ENCODE measurements at places on chromosomes 2 and 18.

- no peak for DNase-seq
Observed at GRCh38 chr2:239355724-239356123, 45.1 kb downstream of the HDAC4 start.

DNA sequence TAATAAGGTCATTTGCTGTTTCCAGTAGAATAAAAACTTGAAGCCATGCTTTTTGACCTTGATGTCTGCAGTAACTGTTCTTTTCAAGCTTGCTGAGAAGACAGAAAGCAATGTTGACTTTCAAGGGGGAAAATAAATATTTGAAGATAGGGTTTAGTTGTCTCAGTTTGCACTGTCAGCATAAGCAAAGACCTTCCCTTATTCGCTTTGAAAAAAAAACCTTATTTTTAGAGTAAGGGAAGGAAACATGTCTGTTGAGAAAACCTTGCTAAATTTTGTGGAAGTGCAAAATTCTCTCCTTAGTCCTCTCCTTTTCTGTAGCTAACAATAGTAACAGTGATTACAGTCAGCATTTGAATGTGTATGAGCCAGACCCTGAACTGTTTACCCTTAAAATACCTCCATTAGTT, 43.1 kb downstream of the MAP4K4 start:
- DNase-seq: no peak

DNA sequence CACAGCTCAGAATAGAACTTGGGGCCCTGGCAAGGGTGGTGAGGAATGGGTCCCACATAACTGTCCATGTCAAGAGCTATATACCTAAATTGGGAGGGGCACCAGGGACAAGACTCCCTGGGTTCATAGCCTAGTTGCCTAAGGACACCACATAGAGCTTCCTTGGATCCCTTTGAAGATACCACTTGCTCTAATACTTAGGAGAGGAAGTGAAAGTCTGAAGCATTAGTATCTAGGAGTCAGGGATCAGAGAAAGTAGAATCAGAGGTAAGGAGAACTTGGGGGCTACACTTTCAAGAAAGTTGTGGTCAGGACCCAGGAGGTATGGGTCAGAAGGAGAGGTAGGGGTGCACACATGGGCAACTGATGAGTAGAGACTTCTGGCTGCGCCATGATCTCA, 318.2 kb upstream of the SLC39A10 start:
- no peak for DNase-seq

GRCh38 chr2:235665661-235666212, 171.9 kb downstream of the AGAP1 start:
- DNase-seq: no peak

DNA sequence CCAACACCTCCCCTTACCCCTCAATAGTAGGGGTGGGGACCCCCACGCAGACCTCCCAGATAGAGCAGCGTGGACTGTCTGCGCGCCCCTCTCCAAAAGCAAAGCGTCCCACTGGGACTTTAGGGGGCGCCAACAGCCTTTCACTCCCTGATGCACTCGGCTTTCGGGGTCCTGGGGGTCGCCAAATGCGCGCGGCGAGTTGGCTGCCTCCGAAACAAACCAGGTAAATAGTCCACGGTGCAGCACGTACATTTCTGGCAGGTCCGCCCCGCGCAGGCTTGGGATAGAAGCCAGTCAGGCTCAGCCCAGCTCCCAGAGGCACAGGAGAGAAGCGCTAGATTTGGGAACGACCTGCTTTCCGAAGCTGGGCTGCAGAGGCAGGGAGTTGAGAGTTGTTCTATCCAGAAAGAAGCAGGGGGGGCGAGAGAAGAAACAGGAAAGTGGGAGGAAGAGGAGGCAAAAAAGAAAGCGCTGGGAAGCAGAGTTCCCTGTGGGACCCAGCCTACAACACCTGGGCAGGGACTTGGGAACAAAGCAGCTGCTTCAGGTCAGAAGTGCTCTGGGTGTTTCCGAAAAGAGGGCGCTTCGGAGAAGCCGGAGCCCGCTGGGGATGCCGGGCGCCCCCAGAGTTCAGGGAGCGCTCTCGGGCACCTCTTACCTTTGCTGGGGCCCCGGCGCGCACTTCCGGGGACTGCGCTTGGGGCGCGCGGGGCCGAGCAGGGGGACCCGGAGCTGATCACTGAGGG, 544 bp downstream of the EVA1A start:
- no peak for DNase-seq

DNA sequence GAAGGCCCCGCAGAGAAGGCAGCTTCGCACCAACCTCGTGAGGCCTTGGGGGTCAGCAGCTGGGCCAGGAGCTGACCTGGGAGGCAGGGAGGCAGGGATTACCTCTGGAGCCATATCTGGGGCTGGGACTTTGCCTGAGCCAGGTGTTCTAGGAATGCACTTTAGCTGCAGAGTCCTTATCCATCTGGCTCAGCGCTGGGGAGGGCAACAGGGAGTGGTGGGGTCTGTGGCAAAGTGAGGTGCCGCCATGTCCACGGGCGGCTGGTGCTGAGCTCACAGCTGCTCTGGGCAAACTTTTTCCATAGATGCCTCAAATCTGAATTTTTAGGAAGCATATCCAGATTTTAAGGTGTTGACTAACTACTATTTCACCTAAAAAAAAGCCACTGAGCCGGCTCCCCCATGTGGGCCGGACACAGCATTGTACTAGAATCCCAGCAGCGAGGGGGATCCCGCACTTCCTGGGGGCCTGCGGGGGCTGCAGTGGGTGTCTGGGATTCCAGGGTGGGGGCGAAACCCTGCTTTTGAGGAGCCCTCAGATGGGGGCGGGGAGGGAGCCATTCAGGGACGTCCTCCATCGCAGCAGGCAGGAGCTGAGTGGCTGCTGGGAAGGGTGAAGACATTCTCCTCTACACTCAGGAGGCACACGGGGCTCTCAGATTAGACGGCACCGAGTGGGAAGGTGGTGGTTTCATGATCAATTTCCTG, 34.6 kb downstream of the RTP5 start:
- DNase-seq: no peak

DNA sequence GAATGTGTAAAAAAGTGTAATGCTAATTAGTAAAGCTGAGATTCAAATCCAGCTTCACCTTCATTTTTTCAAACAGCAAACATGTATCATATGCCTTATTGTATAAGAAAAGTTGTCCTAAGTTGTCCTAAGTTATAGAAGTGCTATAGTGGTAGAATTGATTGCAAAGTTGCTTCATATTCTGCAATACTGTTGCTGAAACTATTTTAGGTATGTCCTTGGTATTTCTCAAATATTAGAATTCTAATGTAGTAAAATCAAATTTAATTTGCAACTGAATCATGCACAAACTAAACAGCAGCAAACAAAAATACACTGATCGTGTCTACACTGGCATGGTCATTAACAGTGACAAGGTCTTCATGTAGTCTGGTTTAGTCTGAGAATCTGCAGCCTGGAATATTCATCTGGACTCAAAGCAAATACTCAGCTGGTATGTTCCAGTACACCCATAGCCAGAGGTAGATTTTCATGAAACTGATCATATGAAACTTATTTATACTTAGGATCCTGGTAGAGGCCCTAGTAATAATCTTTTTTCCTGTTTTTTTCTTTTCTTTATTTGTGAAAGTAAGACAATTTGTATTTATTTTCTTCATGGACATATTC, 555.6 kb upstream of the ZEB2 start:
- no peak for DNase-seq

- no peak for DNase-seq
Observed at GRCh38 chr2:58235984-58236383, 5.1 kb downstream of the FANCL start.

DNA sequence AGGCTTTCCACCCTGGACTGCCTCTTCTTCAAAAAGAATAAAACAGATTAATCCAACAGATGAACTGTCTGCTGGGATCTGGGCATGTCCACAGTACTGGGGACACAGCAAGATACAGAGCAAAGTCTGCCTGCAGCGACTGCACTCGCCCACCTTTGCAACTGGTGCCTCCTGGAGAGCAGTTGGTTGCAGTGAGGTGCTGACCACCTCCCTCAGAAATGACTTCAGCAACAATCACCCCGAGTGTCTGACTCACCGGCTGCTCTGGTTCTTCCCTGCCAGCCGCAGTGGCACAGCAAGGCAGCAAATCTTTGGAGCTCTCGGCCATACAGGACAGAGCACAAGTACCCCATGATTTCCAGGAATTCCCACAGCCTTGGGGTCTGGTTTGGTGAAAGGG, 179.7 kb downstream of the ANAPC1 start:
- DNase-seq: no peak

DNA sequence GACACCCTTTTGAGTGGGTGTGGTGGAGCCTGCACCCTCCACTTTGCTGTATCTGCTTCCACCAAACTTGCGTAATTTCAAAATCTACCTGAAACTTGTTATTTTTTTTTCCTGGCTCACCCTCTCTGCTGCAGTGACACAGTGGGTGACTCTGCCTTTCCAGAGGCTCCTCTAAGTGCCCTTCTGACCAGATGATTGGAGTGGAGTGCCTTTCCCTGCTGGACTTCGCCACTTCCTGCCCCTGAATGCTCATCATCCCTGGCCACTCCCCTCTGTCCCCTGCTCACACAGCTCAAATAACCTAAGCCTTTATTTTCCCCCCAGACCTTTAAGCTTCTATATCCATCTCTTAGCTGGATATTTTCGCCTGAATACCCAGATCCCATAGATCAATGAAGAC, 777.5 kb upstream of the ID2 start:
- DNase-seq: no peak

- no peak for DNase-seq
Observed at GRCh38 chr2:58527647-58528046, 286.5 kb upstream of the FANCL start.

GRCh38 chr2:7019191-7019590, 102.0 kb downstream of the RNF144A start:
- DNase-seq: no peak

GRCh38 chr18:3806656-3807055, 356.7 kb downstream of the TGIF1 start:
- no peak for DNase-seq

Measured in CD4-positive, alpha-beta T cell treated with Interleukin-15 for 1 hour (primary cell).